Right ventricle myocardium superior (tissue), 1 donor: ENCODE measurements at places on chromosomes 5 and 9. TPM values are rescaled to one million over a fixed set of nuclear protein-coding genes. Genes with fewer than 3 reads are reported as not detected.
A peak's percentile ranks its signal among the peaks of the same experiment; 100 is the strongest.

GRCh38 chr5:97276474-97277120 lies 93.5 kb upstream of the RIOK2 start:
- no peak for DNase-seq

- DNase-seq: no peak
Measured at GRCh38 chr5:80688648-80689420, 34.1 kb upstream of the DHFR start.

DNA sequence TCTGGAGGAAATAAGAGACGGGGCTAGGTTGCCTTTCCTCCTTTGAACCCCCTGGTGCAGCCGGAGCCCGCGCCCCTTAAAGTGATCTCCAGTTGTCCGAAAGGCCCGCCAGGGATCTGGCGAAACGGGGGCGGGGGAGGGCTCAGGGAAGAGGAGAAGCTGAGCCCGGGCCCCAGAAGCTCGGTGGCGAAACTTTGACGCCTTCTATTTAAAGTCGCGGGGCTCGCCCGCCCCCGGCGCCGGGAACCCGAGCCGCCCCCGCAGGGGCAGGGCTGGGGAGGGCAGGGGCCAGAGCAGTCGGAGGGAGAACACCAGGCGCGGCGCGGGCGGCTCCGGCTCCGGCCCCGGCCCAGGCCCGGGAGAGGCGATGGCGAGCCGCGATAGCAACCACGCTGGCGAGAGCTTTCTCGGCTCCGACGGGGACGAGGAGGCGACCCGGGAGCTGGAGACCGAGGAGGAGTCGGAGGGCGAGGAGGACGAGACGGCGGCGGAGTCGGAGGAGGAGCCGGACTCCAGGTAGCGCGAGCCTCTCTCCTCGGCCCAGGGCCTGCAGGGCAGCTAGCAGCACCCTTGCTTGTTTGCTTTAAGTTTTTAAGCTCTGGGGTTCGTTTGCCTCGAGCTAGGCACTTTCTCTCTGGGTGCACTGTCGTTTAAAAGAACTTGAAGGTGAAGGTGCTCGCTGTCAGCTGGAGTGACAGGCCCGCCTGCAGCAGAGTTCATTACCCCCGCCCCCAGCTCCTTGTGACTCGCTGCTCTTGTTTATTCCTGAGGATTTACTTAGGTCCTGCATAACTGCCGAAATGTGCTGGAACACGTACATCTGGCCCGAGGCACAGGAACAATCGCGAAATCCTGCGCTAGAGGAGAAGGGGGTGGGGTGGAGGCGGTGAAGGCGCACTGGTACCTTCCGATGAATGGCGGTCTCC lies at the start of gene CMYA5:
Gene CMYA5, plus strand, starts transcription at position 296 of the 926 bp plus-strand sequence. Its CDS starts 72 bp downstream, at position 368.
- peak; percentile 74 for DNase-seq

DNA sequence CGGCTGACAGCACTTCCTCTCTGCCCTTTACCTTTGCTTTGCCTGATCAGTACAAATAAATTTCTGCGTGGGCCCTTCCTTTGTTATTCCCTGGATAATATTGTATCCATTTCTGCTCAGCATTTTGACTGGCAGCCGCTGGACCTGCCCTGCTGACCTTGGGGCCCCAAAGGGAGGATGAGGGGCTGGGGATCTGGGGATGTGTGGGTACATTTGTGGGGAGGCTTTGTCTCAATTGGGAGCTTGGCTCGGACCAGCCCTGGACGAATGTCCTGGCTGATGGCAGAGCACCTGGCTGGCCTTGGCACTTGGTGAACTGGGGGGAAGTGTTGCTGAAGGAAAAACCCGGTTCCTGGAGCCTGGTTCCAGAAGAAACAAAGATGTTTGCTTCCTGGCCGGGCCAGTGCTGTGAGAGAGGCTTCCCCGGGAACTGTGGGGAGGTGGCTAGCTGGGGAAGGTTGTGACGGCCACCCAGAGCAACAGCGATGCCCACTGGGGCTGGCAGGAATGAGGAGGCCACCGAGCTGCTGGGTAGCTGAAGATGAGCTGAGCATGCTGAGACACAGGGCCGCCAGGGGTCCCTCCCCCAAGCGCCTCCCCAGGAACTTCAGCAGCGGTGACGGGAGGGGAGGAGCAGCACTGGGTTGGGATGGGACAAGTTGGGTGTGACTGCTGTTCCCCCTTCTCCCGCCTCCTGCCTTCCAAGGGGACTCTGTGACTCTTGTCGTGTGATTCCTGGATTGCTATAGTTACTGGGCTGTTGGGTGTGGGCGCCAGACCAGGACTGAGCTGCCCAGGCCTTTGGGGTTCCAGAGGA lies 8.4 kb downstream of the LMX1B start:
- no peak for DNase-seq

- DNase-seq: no peak
Measured at GRCh38 chr9:35669331-35670145, 4.2 kb upstream of the CA9 start.

DNA sequence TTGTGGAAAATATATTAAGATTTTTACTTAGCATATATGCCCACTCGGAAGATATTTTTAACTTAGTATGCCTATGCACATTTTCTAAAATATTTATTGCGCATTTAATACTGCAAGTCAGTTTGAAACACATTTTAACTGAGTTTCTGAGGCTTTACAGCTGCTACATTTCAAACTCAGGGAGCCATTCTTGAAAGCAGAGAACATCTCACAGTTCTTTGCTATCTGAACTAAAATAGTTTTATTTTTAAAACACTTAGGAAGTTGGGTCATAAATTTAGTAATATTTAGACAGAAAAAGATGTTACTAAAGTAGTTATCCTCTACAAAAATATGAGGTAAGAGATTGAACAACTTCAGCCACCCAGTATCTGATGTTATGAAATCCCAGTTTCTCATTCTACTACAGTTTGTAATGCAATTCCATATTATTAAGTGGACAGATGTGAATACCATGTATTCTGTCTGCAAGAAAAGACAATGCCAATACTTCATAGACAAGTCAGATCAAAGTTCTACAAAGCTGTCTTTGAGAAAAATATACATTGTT lies 409.9 kb upstream of the EDIL3 start:
- DNase-seq: no peak

DNA sequence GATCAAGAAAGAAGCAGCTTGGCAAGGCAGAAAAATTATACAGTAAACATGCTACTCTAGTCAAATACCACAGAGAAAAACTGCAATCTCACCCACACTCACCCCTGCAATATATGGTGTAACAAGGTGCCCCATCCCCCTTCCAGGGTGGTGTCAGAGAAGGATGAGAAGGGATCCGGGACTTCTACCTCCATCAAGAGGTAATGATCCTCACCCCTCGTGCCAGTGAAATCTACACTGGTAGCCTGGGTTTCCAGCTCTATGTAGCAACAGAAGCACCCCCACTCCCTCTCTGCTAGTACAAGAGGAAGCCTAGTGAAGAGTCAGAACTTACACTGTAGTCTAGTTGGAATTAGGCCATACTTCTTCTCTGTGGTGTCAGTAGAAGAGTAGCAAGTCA lies 18.9 kb downstream of the SLCO4C1 start:
- DNase-seq: no peak

- no peak for DNase-seq
Measured at GRCh38 chr9:136011376-136011702, 50.2 kb upstream of the UBAC1 start.

DNA sequence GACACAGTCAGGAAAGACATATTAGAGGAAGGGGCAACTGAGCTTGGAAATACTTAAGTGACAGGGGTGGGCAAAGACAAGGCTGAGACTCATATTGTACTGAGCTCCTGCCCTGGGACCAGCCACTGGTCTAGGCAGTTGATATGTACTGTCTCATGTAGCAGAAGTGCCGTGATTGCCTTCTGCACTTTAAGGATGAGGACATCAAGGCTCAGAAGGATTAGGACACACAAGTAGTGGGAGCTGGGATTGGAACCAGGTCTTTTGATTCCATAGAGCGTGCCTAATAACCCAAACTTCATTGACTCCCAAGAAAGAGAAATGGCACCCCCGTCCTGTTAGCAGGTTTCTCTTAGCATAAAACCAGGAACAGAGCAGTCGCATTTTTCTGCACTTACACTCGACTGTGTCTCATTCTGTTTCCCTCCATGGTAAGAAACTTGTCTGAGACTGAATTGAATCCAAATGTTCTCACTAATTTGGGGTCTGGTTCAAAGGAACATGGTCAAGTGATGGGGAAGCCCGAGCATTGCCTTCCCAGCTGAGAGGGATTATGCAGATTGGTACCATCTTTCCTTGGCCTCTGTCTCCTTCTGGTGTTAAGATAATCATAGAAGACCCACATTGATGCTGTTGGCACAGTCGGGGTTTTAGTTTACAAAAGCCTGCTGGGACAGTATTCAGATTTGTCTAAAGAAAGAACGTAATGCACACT lies 70.4 kb downstream of the ANGPTL2 start:
- no peak for DNase-seq

- DNase-seq: no peak
Measured at GRCh38 chr9:127735530-127736185, 564 bp upstream of the TOR2A start.

HNRNPA0 gene
- total RNA-seq: 12.1 TPM

GRCh38 chr5:167602067-167602466 lies 689.4 kb upstream of the WWC1 start:
- no peak for DNase-seq

- DNase-seq: no peak
Measured at GRCh38 chr9:79013715-79014610, 557.8 kb upstream of the TLE4 start.

DNA sequence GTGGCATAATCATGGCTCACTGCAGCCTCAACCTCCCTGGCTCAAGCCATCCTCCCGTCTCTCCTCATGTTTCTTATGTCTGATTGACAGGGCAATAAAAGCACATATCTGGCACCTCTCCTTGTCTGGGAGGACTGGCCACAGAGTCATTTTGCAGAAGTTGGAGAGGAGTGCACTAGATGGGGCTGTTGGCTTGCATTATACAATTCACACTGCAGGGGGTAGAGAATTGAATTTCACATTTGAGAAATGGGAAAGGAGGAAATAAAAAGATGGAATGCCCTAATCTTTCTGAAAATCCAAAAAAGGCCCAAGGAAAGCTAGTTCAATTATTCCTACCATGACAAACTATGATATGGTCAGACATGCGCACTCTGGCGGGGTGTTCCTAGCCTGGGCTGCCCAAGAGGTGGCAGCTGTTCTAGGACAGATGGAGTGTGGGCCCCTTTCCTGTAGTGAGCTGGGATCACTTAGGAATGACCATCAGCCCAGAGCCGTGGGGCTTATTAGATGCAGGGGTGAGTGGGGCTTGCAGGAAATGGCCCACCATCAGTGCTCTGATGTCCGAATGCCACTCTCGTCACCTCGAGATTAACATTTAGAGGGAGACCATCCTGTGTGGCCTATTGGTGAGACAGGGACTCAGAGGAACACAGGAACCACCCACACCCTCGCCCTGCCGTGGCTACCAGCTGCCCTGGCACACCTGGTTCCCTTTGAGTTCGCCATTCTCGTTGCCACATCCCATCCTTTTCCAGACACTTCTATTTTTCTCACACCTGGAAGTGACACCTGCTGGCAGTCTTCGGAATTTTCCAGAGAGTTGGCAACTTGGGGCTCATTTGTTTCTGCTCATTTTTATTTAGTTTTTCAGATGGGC lies 21.8 kb upstream of the ANKRD18A start:
- DNase-seq: no peak

DNA sequence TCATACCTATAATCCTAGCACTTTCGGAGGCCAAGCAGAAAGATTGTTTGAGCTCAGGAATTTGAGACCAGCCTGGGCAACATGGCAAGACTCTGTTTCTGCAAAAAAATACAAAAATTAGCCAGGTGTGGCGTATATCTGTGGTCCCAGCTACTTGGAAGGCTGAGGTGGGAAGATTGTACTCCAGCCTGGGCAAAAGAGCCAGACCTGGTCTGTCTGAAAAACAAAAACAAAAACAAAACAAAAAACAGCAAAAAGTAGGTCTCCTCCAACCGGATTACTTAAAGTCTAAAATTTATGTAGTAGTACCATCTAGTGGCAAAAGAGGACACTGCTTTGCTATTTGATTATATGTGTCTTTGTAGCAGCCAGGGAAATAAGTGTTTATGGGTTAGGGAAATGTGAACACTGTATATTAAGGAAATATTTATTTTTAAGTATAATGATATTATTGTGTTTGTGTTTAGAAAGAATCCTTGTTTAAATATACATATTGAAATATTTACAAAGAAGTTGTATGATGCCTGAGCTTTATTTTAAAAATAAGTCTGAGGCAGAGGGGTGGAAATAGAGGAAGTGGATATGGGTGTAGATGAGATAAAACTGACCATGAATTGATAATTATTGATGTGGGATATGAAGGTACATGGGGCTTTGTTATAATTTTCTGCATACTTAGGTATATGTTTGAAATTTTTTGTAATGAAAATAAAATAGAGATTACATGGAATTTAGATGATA lies 20.0 kb downstream of the APC start:
- DNase-seq: no peak

- DNase-seq: no peak
Measured at GRCh38 chr5:82425591-82425990, 147.4 kb upstream of the RPS23 start.

PCDHA13 gene
- not detected for total RNA-seq

DNA sequence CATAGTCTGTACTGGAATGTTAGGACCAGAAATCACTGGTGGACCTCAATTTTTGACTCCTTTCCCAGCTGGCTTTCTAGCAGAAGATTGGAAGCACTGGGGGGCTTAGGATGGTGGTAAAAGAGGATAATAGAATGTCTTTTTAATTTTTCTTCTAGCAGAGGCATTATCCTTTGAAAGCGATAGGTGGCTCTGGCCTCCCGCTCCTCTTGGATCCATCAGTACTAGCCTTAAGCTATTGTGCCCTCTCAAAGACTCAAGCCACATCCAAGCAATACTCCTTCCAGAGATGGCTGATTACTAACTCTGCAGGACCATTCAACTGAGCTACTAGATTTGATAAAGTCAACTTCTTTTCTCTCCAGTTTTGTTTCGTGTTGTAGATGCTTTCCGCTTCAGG lies 610.6 kb downstream of the CDH12 start:
- DNase-seq: no peak

SLC9A3 gene
- total RNA-seq: 0.91 TPM

IL33 gene
- 19.1 TPM for total RNA-seq

PTPA gene
- 179 TPM for total RNA-seq
